ENCODE measurements at places on chromosomes 5 and 9. TPM values are rescaled to one million over a fixed set of nuclear protein-coding genes. Genes with fewer than 3 reads are reported as not detected.

The NTRK2 gene
- 3.5 TPM for total RNA-seq

The C5orf58 gene
- not detected for total RNA-seq

The SV2C gene
- 0.54 TPM for total RNA-seq

The NUTM2F gene
- total RNA-seq: not detected

The TNC gene
- total RNA-seq: 6.5 TPM

The UGT3A1 gene
- total RNA-seq: not detected

The C7 gene
- 44.1 TPM for total RNA-seq

The C9 gene
- total RNA-seq: not detected

The OLFM1 gene
- total RNA-seq: 4.6 TPM

The PCDHGC5 gene
- total RNA-seq: 0.61 TPM

The RNF130 gene
- total RNA-seq: 75.7 TPM

The PCDHA13 gene
- 0.32 TPM for total RNA-seq

The C8G gene
- total RNA-seq: 3.2 TPM

The SH2D3C gene
- 3.2 TPM for total RNA-seq

Measured in mucosa of descending colon (tissue), 3 donors.